ENCODE measurements at places on chromosomes 4 and X.

- DNase-seq = no peak
Observed at GRCh38 chr4:41832961-41833360, 84.4 kb upstream of the PHOX2B start.

- DNase-seq = no peak
Observed at GRCh38 chr4:147049946-147050345, 104.3 kb upstream of the TTC29 start.

DNA sequence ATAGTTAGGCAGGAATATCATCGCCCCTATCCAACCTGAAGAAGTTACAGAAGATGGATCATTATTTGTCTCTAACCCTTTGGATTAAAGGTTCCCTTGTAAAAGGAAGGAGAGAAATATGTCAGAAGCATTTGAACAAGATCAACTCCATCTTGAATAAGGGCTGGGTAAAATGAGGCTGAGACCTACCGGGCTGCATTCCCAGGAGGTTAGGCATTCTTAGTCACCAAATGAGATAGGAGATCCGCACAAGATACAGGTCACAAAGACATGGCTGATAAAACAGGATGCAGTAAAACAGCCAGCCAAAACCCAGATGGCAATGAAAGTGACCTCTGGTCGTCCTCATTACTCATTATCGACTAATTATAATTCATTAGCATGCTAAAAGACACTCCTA, 148.9 kb downstream of the GALNTL6 start:
- DNase-seq = no peak

DNA sequence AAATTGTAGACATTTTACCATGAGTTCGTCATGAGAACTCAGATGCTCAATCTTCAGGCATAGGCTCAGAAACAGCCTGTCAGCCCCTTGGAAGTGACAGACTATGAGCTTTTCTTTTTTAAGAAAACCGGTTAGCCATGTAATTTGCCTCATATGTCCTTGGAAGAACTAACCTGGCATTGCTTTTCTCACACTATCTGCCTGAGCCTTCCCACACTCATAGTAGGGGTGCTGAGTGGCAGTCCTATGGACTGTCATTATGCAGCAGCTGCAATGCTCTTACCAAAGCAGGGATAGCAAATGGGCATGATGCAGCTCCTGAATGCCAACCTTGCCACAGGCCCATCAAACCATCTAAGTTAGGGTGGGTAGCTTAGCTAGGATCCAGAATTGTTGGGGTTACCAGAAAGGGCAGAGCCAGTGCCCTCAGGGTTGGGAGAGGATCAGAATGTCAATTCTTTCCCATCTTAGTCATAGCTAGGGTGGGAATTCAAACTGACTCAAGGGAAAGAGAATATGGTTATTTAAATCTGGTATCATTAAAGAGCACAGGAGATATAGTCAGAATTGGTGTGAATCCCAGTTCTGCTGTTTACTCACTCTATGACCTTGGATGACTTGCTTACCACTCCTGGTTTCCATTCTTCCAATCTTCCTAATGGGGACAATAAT, 230.6 kb upstream of the CPEB2 start:
- DNase-seq = no peak

- DNase-seq = no peak
Observed at GRCh38 chr4:1291996-1292702, 2.5 kb downstream of the MAEA start.

DNA sequence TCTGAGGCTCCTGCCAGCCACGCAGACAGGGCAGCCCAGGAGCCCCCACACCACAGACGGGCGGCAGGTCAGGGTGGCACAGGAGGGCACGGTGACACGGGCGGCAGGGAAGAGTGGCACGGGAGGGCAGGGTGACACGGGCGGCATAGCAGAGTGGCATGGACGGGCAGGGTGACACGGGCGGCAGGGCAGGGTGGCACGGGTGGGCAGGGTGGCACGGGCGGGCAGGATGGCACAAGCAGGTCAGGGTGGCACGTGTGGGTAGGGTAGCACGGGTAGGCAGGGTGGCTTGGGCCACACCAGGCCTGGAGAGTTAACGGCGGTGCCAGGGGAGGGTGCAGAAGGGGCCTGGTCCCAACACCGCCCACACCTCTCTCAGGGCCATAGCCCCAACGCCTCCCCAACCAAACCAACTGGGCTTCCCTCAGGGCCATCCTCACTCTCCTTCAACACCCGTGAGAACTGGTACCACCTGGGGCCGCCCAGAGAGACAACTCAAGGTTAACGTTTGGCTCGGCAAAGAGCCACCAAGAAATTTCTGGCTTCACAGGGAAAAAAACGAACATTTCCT, 3.4 kb downstream of the CTBP1 start:
- DNase-seq = no peak

- DNase-seq = no peak
Observed at GRCh38 chrX:130296743-130297142, 28.0 kb upstream of the ZNF280C start.

GRCh38 chr4:40301603-40302002, 33.5 kb upstream of the CHRNA9 start:
- no peak for DNase-seq

- DNase-seq = no peak
Observed at GRCh38 chr4:173883821-173884220, 353.8 kb upstream of the HAND2 start.

DNA sequence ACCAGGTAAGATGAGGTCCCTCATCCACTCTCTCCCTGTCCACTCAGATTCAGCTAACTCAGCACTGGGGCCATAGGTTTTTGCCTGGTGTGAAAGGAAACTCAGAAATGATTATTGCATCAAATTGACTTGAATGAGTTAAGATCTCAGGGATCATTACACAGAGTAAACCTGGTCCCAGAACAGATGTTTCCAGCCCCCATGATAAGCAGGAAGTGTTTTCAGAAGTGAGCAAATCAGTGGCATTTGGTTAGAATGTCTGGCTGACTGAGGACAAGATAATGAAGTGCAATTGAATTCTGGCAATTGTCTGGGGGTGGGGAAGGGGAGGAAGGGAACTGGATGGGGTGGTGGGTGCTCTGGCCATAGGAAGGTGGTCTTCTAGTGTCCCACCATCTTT, 108.0 kb downstream of the CHIC2 start:
- no peak for DNase-seq

GRCh38 chr4:17072483-17072882, 174.0 kb upstream of the LDB2 start:
- DNase-seq = no peak

- DNase-seq = no peak
Observed at GRCh38 chrX:150314186-150314585, 48.9 kb upstream of the MAMLD1 start.

DNA sequence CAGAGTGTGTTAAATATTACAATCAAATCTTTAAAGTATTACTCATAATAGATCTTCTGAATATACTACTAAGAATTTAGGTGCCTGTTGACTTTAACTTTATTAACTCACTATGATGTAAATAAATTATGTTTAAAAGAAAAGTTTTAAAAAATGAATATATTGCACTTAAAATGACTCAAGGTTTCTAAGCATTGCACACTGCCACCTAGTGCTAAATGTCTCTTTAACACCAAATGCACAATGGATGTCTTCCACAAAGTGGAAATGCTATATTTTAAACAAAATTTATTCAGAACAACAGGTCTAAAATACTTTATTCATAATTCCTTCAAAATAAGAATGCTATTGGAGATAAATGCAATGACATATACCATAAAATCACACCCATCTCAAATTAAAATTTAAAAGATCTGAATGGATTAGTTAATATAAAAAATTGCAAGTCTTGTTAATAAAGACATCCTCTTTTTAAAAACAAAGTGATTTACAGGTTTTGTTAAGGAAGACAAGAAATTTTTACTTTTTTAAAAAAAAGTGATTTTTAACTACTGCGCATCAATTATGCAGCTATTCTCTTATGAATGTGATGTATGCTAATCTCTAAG, 5.5 kb downstream of the INPP4B start:
- DNase-seq = no peak

- DNase-seq = no peak
Observed at GRCh38 chr4:122480655-122481487, 24.3 kb upstream of the IL2 start.

DNA sequence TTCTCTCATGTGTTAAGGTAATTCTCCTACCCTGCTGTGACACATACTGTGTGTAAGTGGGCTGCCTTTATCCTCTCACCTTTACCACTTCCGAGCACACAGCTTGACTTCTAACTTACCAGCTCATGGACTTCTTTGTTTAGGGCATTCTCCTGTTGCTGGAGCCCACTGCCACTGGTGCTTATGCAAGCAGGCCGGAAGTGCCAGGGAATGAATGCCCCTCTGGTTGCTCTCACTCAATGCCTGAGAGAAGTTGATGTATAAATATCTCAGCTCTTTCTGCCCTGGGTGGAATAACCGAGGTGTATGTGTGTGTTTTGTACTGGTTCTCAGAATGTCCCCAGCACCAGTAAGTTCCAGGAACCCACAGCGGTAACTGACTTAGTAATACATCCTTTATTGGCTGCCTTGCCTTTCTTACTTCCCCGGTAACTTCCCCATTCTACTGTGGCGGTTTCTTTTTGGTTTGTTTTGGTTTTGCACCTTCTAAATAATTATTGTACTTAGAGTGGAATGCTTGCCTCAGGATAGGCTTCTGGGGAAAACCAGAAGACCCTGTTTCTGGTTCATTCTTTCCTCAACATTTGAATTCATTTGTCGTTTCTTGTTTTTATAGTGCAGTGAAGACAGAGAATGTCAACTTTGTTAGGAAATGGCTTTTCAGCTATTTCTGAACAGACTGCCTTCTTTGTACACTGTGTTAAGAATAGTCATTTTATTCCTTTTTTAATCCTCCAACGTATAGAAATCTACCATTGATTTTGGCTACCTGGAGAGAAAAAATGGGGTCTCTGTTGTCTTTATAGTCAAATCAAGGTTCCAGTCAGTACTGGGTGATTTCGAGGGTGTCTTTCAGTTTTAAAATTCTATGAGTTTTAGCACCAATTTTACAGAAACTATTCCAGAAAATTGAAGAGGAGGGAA, 45.4 kb downstream of the CXorf58 start:
- DNase-seq = peak; percentile 55

- DNase-seq = peak; percentile 45
Observed at GRCh38 chrX:254630-255215, 26.5 kb upstream of the PLCXD1 start.

DNA sequence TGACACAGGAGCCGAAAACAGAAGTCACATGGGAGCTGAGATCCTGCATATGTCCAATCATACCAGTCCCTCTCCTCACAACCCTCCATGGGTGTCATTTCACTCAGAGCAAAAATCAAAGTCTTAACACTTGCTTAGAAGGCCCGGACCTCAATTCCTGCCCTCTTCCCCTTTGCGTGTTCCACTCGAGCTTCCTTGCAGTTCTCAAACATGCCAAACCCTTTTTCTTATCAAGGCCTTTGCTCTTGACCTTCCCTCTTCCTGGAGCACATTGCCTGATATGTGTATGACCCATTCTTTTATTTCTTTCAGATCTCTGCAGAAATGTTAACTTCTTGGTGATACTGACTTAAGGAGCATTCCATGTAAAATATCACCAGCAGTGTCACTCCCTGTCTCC, 87.0 kb upstream of the USP38 start:
- no peak for DNase-seq

GRCh38 chrX:71440401-71440800, 74.2 kb downstream of the TAF1 start:
- no peak for DNase-seq

DNA sequence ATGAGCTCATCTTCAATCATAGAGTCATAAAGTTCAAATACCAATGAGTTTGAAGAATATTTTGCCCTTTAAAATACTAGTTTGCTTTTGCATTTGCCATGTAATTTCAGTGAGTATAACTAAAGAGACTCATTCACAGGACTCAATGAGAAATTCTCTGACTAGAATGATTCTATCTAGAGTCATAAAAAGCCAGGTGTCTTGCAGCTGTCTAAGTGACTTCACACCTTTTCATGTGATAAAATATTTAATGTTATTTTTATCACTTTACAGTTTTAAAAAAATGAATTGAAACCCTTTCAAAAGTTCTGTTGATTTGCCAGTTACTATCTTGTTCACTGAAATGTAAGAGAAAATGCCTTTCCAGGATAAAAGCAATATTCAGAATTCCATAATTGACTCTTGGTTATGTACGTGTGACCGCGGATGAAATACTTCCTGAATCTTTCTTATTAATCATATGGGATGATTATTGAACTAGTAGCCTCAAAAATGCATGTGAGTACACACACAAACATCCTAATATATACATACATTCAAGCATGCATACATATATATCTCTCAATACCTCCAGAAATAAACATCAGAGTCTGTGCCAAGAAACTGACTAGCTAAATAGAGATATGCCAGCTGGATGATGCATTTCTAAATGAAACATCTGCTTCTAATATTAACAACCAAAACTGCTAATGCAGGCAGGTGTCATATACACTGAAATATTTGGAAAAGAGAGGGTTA, 87.0 kb downstream of the GABRB1 start:
- no peak for DNase-seq

DNA sequence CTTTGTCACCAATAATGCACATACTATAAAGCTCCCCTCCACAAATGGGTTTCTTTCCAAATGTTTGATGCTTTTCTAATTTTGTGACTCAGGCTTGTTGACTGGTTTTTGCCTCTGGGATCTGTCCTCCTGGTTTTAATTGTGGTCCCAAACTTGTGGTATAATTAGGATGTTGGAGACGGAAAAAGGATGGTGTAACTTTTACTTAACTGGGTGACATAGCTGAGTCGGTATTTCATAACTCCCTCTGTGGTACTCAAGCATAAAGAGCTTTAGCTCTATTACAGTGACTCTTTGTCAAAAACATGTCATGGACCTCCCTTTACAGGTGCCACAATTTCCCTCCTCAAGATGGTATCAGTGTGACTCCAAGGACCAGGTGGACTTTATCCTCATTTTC, 119.7 kb upstream of the RBPJ start:
- no peak for DNase-seq

DNA sequence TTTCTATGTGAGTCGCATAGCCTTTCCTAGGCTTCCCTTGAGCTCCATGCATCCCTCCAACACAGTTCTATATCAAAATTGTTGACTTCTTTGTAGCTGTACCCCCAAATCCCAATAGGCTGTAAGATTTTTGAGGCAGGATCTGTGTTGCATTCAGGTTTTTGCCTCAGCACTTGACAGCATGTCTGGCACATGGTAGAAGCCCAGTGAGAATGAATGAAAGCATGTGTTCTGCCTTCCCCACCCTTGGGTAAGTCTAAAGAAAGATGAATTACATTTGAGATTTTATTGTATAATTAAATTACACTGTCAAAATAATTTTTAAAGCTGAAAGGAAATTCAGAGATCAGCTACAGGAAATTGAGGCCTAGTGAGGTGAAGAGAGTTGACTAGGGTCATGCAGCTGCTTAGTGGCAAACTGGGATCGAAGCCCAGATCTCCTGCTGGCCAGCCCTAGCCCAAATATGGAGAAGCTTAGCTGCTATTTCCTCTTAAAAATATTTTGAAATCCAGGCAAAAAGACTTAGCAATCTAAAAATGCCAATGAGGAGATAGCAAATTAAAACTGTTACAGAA, 122.5 kb downstream of the SPATA18 start:
- no peak for DNase-seq

GRCh38 chr4:89410687-89411086, 103.1 kb upstream of the GPRIN3 start:
- no peak for DNase-seq

Data from activated CD8-positive, alpha-beta memory T cell treated with anti-CD3 and anti-CD28 coated beads, Interleukin-2, amount 50 U/mL, for 48 hours (primary cell).